ENCODE measurements at places on chromosomes 5 and 9. TPM values are rescaled to one million over a fixed set of nuclear protein-coding genes. Genes with fewer than 3 reads are reported as not detected.

Gene ERCC8
- 12.8 TPM for total RNA-seq

DNA sequence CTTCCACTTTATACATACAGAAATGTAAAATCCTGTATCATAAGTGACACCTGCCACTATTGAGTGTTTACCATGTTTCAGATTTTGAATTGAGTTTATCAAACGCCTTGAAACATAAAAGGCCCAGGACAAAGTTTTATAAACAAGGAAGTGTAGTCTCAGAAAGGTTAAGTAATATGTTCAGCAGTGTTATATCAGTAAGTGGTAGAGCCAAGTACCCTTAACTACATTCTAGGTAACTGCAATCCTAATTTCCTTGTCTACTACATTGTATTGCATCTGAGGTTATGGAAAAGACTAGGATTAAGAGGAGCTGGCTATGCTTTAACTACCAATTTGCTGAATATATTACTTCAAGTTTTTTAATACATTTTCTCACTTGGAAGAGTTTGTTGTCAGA, 641.6 kb downstream of the LRRC70 start:
- no peak for DNase-seq
- H3K4me1 ChIP-seq, result no peaks in the 10 kb centered on the region
- H3K27me3 ChIP-seq, result no peaks in the 10 kb centered on the region
- no peak overlapping the region for H3K4me3 ChIP-seq

DNA sequence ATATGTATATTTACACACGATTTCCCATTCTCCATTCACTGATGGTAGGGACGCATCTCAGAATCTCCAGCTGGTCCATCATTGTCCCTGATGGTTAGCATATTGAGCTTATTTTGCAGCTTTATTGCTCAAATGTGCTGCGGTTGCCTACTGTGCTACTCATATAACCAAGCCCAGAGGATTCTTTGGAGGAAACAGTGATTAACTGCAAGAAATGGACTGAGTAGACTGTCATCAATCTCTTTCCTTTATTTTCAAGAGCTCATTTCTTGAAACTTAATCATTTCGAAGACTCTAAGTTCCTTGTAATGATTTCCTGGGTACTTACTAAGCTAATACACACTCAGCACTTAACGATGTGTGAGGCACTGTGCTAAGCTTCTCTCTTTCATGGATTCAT, 119.0 kb downstream of the MAT2B start:
- no peak for DNase-seq
- no peak overlapping the region for H3K4me3 ChIP-seq
- H3K27me3 ChIP-seq, result no peaks in the 10 kb centered on the region
- no peak overlapping the region for H3K27ac ChIP-seq
- no peaks in the 10 kb centered on the region for H3K36me3 ChIP-seq
- H3K4me1 ChIP-seq, result no peaks in the 10 kb centered on the region

Gene GRM6
- total RNA-seq, result not detected

- peaks cover 2% of the 10 kb centered on the region for H3K27me3 ChIP-seq
- no peak overlapping the region for H3K27ac ChIP-seq
- no peak overlapping the region for H3K4me3 ChIP-seq
Measured at GRCh38 chr5:95392593-95393182, 1.5 kb downstream of the FAM81B start.

DNA sequence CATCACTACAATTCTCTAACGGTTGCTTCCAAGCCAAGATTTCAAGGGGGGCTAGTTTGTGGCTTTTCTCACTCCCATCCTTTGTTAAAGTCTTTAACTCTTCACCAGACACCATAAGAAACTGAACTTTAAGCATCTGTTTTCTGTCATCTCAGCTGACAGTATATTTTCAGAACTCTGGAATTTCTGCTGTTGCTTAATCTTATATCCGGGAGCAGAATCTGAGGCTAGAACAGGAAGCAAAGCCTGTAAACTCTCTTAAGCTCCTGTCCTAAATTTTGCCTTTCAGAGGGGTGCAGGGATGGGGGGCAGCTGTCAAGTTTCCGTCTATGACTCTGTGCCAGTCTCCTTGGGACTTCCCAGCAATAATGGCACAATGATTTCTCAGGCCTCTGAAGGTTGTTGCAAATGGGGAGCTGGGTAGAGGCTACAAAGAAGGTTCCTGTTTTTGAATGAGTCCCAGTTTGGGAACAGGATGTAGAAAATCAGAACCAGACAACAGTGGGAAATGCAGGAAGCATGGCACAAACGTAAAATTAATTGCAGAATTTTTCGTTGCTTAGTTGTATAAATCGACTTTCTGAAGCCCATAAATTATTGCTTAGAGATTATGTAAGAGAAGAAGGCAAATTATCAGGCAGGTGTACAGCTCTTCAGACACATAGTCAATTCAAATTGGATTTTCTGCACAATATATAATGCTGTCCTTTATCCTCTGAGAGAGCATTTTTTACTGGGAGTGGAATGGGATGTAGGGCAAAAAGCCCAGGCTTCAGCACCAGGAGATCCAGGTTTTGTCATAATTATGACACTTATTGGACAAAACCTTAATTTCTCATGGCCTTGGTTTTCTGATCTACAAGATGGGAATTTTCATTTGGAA, 430.9 kb downstream of the DMAC1 start:
- H3K4me3 ChIP-seq, result no peak overlapping the region
- no peak overlapping the region for H3K27ac ChIP-seq
- DNase-seq, result no peak
- no peaks in the 10 kb centered on the region for H3K4me1 ChIP-seq
- H3K36me3 ChIP-seq, result no peaks in the 10 kb centered on the region
- no peaks in the 10 kb centered on the region for H3K27me3 ChIP-seq

- no peak overlapping the region for H3K4me3 ChIP-seq
- H3K36me3 ChIP-seq, result no peaks in the 10 kb centered on the region
- no peaks in the 10 kb centered on the region for H3K4me1 ChIP-seq
- H3K27me3 ChIP-seq, result no peaks in the 10 kb centered on the region
- DNase-seq, result peak; percentile 37
Measured at GRCh38 chr5:152505442-152506042, 100.5 kb upstream of the NMUR2 start.

Gene LYSMD3
- total RNA-seq, result 21.3 TPM

Gene ESM1
- total RNA-seq, result 577 TPM

- DNase-seq, result no peak
- no peak overlapping the region for H3K4me3 ChIP-seq
- no peaks in the 10 kb centered on the region for H3K4me1 ChIP-seq
- H3K27me3 ChIP-seq, result peaks cover 5% of the 10 kb centered on the region
- no peak overlapping the region for H3K27ac ChIP-seq
Measured at GRCh38 chr5:173623296-173623771, 6.9 kb upstream of the BOD1 start.

GRCh38 chr9:101514071-101514470, 19.6 kb upstream of the RNF20 start:
- no peaks in the 10 kb centered on the region for H3K27me3 ChIP-seq
- no peak for DNase-seq
- no peak overlapping the region for H3K4me3 ChIP-seq
- H3K36me3 ChIP-seq, result no peaks in the 10 kb centered on the region
- H3K4me1 ChIP-seq, result no peaks in the 10 kb centered on the region

DNA sequence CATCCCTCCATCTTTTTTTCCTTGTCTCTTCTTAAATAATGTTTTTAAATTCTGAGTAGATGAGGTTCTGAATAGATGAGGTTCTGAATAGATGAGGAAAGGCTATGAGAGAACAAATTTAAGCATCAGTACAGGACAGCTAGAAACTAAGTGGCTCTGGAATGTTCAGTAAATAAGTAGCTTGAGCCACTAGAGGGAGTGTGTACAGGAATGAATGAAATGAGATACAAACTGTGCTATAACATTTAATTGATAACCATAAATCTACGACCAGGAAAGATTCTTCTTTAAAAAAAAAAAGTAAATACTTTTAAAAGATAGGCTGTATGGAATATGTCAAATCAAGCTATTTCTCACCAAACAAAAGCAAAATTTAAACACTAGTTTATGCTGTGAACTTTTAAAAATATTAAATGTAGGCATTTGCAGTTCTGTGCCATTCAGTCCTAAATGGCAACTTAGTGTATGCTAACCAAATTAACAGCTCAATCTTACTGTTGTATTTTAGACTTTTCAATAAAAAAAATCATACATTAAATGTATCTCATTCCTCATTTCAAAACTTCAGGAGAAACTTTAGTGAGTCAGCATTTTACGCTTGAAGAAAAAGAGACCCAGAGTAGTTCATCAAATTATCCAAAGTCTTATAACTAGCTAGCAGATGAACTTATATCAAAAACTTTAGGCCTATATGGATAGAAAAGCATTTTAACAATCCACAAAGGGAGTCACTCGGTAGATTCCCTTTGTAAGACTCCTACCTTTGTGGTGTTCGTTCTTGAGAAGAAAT, 70.4 kb upstream of the SNX2 start:
- no peaks in the 10 kb centered on the region for H3K4me1 ChIP-seq
- H3K4me3 ChIP-seq, result no peak overlapping the region
- H3K36me3 ChIP-seq, result no peaks in the 10 kb centered on the region
- DNase-seq, result peak; percentile 39

Gene RFESD
- total RNA-seq, result 2.0 TPM

Gene BASP1
- total RNA-seq, result 79.3 TPM

- no peaks in the 10 kb centered on the region for H3K36me3 ChIP-seq
- no peak overlapping the region for H3K27ac ChIP-seq
- H3K4me3 ChIP-seq, result no peak overlapping the region
- DNase-seq, result no peak
Measured at GRCh38 chr9:107807183-107807582, 317.6 kb upstream of the KLF4 start.
